Natural killer cell (primary cell): ENCODE measurements at places on chromosomes 4 and X. TPM values are rescaled to one million over a fixed set of nuclear protein-coding genes. Genes with fewer than 3 reads are reported as not detected.

Gene NIPAL1
- not detected for total RNA-seq

DNA sequence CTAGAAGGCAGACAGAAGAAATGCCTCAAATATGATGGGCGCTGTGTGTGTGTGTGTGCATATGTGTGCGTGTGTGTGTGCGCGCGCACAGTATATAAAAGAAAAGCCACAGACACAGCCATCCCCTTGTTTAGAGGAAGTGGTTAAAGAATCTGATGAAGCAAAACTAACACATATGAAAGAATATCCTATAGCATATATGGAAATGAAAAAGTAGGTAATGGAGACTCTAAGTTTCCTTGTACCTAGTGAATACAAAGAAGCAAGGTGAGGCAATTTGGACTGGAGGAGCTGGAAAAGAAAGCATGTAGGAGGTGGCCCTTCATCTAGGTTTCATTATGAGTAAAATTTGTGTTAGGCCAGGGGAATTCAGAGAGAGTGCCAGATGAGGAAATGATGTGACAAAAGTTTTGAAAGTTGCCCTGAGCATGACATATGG is 58.6 kb upstream of the MCF2 start:
- peaks cover 4% of the 10 kb centered on the region for H3K36me3 ChIP-seq
- H3K4me3 ChIP-seq, result no peak overlapping the region
- H3K27ac ChIP-seq, result peak overlapping the region; percentile 61
- DNase-seq, result peak; percentile 24
- H3K27me3 ChIP-seq, result no peaks in the 10 kb centered on the region

- H3K36me3 ChIP-seq, result no peaks in the 10 kb centered on the region
- no peaks in the 10 kb centered on the region for H3K4me1 ChIP-seq
- no peaks in the 10 kb centered on the region for H3K27me3 ChIP-seq
- no peak for DNase-seq
- no peak overlapping the region for H3K27ac ChIP-seq
Measured at GRCh38 chr4:35883108-35883507, 361.2 kb downstream of the ARAP2 start.

DNA sequence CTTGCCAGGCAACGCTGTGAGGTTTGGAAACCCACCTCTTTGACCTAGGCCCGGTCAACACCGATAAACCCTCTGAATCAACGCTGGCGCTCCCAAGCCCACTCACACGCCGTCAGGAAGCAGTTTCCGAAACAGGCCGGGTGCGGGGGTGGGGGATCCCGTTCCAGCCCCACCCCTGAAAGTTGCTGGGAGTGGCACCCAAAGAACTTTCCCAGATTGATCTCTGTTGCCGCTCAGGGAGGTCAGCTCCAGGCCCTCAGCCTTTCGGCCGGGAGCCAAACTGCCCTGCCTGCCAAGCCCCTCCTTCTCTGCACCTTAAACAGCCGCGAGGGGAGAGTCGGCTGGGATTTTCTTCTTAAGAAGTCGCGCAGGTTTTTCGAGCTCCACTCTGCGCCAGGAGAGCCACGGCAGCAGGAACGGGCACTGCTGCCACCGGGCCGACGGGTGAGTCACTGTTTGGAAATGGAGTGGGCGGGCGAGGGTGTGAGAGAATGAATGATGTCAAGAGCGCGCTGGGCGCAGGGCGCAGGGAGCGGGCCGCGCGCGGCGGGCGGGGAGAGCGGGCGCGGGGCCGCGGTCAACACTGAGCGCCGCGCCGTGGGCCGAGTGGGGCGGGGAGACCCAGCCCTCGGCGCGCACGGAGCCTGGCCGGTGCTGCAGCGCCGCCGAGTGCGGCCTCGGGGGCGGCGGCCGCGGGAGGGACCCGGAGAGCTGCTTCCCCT is at the start of gene SGMS2:
TSS of gene SGMS2 (plus strand) at position 583 of the 722 bp plus-strand sequence. CDS start 70,622 bp downstream, outside the sequence.
- peaks cover 16% of the 10 kb centered on the region for H3K4me1 ChIP-seq
- peak within 1 kb of the TSS; percentile 46 for H3K4me3 ChIP-seq
- DNase-seq, result peak; percentile 40
- H3K27ac ChIP-seq, result peak within 1 kb of the TSS; percentile 15
- H3K36me3 ChIP-seq, result no peaks in the 10 kb centered on the region
- H3K27me3 ChIP-seq, result peaks cover 4% of the 10 kb centered on the region

- peak; percentile 76 for DNase-seq
- H3K4me3 ChIP-seq, result no peak overlapping the region
- H3K36me3 ChIP-seq, result no peaks in the 10 kb centered on the region
- no peaks in the 10 kb centered on the region for H3K27me3 ChIP-seq
Measured at GRCh38 chr4:40897557-40898203, 147.9 kb downstream of the NSUN7 start.

Gene RAB9B
- 0.50 TPM for total RNA-seq

DNA sequence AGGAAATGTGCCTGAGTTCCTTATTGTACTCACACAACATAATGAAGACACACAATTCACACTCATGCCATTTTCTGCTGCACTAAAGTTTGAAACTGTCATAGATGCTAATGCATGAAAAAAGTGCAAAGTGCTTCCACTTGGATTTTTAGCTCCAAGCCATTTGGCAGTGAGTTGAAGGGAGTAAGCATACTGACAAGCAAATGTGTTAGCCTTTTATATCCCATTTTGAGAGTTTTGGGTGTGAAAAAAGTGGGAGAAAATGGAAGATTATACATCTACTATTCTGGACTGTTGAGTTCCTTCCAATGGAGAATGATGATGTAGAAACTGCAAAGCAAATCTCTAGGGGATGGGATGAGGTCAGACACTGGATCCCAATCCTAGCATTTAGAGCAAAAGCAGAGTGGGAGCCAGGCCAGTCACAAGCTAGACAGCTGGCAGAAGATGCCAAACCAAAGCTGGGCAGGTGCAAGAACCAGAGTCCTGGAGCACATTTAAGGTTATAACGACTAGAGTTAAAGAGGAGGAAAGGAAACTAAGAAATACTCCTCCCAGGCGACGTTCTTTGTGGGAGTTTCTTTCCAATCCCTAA is 216.8 kb downstream of the FBXO8 start:
- no peaks in the 10 kb centered on the region for H3K36me3 ChIP-seq
- no peak for DNase-seq
- H3K27ac ChIP-seq, result no peak overlapping the region

Gene FGF5
- 0.09 TPM for total RNA-seq

GRCh38 chr4:188232428-188232827 is 93.2 kb downstream of the TRIML1 start:
- H3K27ac ChIP-seq, result no peak overlapping the region
- no peaks in the 10 kb centered on the region for H3K4me1 ChIP-seq
- H3K27me3 ChIP-seq, result no peaks in the 10 kb centered on the region
- DNase-seq, result no peak
- no peak overlapping the region for H3K4me3 ChIP-seq
- H3K36me3 ChIP-seq, result no peaks in the 10 kb centered on the region

GRCh38 chrX:71372388-71372787 is 6.2 kb downstream of the TAF1 start:
- H3K27ac ChIP-seq, result no peak overlapping the region
- H3K4me3 ChIP-seq, result no peak overlapping the region
- H3K27me3 ChIP-seq, result no peaks in the 10 kb centered on the region
- H3K36me3 ChIP-seq, result peaks cover 31% of the 10 kb centered on the region
- DNase-seq, result no peak
- peaks cover 10% of the 10 kb centered on the region for H3K4me1 ChIP-seq

DNA sequence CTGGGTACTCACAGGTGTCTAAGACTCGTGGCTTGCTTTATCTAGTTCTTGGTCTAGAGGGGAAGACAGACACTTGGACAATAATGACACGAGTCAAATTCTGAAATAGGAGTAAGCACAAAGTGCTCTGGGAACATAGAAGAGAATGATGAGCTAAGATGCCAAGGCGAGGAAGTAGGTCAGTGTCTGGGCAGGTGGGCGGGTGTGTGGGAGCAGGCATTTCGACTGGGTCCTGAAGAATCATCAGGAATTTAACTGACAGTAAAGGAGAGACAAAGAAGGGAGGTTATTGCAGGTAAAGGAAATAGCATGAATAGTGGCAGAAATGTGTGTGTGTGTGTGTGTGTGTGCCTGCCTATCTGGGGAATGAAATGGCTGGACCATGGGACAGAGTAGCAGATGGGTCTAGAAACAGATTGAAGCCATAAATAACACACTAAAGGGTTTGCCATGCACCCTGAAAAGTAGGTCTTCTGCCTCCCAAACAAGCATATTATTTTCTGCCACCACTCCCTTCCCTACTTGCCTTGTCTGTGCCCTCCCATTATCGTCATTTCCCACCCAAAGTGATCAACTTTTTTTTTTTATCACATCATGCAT is 58.4 kb upstream of the SLC25A43 start:
- H3K4me1 ChIP-seq, result no peaks in the 10 kb centered on the region
- H3K36me3 ChIP-seq, result no peaks in the 10 kb centered on the region
- H3K27ac ChIP-seq, result no peak overlapping the region
